Stimulated activated CD4-positive, alpha-beta T cell treated with anti-CD3 and anti-CD28 coated beads, Interleukin-12 subunit alpha, Interleukin-12 subunit beta, amount 100 ng/mL, for 24 hours (primary cell): ENCODE measurements at places on chromosomes 1 and 21.
A peak's percentile ranks its signal among the peaks of the same experiment; 100 is the strongest.

DNA sequence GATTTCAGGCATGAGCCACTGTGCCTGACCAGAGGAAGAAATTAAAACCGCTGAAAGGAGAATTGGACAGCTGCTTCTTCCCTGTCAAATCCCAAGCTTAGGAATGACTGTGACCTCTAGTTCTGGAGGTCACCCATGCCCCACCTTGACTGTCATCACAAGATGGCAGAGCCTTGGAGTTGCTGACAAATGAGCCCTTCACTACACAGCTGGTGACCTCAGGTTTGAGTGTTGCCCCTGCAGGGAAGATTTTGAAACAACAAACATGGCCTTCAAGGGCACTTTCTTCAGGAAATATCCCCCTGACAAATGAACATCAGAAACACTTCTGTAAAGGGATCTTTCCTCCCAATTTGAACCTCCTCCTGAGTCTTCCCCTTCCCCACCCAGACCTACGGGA is 6.9 kb upstream of the SLC45A3 start:
- DNase-seq, result no peak

DNA sequence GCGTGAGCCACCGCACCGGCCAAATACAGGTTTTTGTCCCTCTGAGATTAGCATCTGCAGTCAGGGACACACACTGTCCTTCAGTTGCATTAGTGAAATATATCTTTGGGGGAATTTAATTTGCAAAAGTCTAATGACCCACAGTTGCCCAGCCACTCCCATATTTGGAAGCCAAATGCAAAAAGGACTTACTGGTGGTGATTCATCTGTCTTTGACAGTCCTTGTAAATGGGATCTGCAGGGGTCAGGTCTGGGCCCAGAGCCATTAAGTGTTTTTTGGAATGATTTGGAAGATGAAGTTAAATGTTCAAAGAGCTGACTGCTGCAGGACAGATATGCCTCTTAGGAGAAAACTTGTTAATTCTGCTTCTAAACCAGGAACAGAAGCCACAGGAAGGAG is 44.6 kb upstream of the DNASE2B start:
- no peak for DNase-seq

DNA sequence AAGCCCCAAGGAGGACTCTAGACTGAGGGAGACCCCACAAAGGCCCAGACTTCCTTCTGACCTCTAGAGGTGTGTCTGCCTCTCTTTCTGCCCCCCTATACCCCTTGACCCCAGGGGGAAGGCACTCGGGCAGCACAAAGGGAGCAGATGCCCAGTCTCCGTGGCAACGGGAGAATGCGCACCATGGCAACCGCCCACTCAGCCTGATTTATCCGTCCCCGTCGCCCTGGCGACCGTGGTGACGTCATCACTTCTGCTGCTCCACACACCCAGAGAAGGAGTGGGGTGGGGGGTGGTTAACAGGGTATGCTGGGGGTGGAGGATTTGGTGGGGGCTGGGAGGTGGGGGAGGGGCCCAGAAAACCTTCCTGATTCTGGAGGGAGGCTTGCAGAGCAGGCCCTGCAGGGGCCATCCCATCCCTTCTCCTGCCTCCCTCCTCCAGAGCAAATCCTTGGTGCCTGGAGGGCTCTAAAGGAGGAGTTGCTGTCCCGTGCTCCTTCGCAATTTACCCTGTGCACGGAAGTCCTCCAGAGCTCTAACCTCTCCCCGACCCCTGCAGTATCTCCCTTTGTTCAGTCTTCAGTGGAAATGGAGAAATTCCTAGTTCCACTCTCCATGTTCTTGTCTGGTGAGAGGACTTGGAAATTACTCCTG is 6.3 kb downstream of the CELF3 start:
- peak; percentile 34 for DNase-seq

- no peak for DNase-seq
Measured at GRCh38 chr1:112982853-112983536, 27.0 kb upstream of the SLC16A1 start.

DNA sequence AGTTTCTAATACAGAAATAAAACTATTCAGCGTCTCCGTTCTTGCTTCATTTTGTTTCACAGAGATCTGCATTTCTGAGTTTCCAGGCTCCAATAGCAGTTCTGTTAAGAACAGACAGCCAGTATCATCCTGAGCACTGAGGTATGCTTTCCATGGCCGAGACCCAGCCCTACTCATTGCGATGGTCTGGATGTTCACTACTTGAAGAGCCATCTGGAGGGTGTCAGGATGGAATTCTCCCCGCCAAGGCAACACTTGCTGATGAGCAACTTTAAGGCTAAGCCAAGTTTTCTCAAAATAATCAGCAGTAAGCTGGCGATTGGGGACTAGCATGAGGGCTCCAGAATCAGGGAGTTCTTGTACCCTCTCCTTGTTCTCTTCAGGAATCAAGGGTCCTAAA is 7.7 kb upstream of the BCL2L15 start:
- no peak for DNase-seq

- no peak for DNase-seq
Measured at GRCh38 chr1:119052267-119052666, 64.1 kb upstream of the TBX15 start.

- no peak for DNase-seq
Measured at GRCh38 chr1:106266786-106267185, 789.7 kb upstream of the PRMT6 start.

GRCh38 chr1:162899422-162900146 is 38.6 kb upstream of the CCDC190 start:
- no peak for DNase-seq

GRCh38 chr1:18108299-18109057 is 880 bp downstream of the IGSF21 start:
- no peak for DNase-seq

GRCh38 chr1:2054560-2054959 is 4.3 kb downstream of the PRKCZ start:
- DNase-seq, result no peak

- DNase-seq, result peak; percentile 20
Measured at GRCh38 chr1:11693024-11693590, 1.6 kb downstream of the DRAXIN start.

DNA sequence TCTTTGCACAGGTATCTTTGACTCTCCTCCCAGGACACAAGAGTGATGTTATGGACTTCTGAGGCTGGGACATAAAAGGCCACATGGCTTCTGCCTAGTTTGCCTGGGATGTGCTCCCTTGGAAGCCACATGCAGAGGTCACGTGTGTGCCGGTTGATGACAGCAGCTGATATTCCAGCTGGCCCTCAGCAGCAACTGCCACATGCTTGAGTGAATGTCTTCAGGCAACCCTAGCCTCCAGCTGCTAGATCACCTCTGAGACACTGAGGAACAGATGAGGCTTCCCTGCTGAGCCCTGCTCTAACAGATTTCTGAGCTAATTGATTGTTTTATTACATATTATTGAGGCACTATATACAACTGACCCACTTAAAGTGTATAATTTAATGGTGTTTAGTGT is 11.6 kb upstream of the AKR7A3 start:
- DNase-seq, result no peak

GRCh38 chr1:225603538-225604354 is 49.2 kb downstream of the ENAH start:
- DNase-seq, result no peak

GRCh38 chr1:56816264-56816663 is 2.9 kb downstream of the FYB2 start:
- DNase-seq, result no peak

GRCh38 chr1:204286831-204287421 is 72.8 kb downstream of the PLEKHA6 start:
- no peak for DNase-seq

- no peak for DNase-seq
Measured at GRCh38 chr21:29378832-29379231, 80.1 kb downstream of the BACH1 start.

- DNase-seq, result no peak
Measured at GRCh38 chr1:58816747-58817221, 32.9 kb upstream of the JUN start.

GRCh38 chr1:81885291-81885690 is 84.6 kb downstream of the ADGRL2 start:
- DNase-seq, result no peak

- no peak for DNase-seq
Measured at GRCh38 chr1:184745929-184746638, 8.6 kb downstream of the EDEM3 start.

DNA sequence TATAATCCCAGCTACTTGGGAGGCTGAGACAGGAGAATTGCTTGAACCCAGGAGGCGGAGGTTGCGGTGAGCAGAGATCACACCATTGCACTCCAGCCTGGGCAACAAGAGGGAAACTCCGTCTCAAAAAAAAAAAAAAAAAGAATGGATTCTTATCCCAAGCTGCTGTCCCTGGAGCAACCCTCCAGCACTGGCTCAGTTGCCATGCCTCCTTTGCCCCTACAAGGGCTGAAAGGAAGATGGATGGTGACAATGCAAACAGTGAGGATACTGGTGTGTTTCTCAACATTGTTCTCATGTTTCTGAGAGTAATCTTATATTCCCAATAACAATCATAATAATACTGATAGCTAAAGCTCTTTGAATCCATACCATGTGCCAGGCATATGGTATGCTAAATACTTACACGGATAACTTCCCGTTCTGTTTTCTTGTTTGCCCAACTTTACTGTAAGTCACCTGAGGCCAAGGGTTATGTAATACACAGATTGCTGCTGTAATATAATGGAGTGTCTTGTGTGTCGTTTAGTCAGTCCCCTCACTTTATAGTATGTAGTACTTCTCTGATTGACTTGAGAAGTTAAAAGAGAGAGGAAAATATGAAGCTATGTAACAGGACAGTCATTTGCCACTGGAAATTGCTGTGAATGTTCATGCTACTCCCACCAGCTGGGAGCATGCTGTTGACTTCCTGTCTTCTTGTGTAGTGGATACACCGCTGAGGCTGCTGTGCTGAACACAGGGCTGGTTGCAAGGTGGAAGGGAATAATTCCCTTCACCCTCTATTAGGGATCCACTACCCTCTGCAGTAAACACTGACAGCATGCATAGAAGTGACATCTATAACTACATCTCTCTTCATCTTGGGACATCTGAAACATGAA is 153.6 kb downstream of the CNIH3 start:
- no peak for DNase-seq

GRCh38 chr1:113434081-113434873 is 44.0 kb downstream of the MAGI3 start:
- DNase-seq, result no peak

GRCh38 chr21:44279354-44280260 is 6.1 kb upstream of the AIRE start:
- DNase-seq, result no peak
